Activated T-helper 2 cell treated with anti-CD3 and anti-CD28 coated beads, Interferon-gamma antibody, Interleukin-2, Interleukin-4, amounts not matched to agents 10 μg/mL and 5 μg/mL and 100 μg/mL, durations not matched to agents 14 hours and 24 hours and 36 hours (primary cell): ENCODE measurements at places on chromosomes 7 and 10. TPM values are rescaled to one million over a fixed set of nuclear protein-coding genes. Genes with fewer than 3 reads are reported as not detected.

DNA sequence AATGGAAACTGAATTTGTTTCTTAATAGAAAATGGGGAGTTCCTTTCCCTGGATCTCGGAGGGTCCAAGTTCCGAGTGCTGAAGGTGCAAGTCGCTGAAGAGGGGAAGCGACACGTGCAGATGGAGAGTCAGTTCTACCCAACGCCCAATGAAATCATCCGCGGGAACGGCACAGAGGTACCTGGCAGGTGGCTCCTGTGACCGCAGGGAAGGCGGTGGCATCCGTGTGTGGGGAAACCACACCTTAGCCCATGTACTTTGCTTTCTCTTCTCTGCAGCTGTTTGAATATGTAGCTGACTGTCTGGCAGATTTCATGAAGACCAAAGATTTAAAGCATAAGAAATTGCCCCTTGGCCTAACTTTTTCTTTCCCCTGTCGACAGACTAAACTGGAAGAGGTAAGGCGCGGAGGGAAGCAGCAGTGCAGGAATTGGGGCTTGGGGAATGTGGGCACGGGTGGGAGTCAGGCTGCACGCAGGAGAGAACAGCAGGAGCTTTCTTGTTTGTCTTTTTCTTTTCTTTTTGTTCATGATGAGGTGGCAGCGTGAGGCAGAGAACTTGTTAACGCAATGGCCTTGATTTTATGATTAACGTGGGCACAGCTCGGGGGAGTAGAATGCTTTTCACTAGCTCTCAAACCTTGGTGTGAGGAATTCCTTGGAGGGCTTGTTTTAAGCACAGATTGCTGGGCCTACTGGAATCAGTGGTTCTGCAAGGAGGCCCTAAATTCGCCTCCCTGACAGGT lies 12.8 kb downstream of the HKDC1 start:
- DNase-seq: no peak

ENKUR gene
- total RNA-seq: not detected in 2 replicates

FKBP14 gene
- 8.0 and 10.0 TPM in 2 replicates for total RNA-seq

ADCYAP1R1 gene
- not detected in 2 replicates for total RNA-seq

DNA sequence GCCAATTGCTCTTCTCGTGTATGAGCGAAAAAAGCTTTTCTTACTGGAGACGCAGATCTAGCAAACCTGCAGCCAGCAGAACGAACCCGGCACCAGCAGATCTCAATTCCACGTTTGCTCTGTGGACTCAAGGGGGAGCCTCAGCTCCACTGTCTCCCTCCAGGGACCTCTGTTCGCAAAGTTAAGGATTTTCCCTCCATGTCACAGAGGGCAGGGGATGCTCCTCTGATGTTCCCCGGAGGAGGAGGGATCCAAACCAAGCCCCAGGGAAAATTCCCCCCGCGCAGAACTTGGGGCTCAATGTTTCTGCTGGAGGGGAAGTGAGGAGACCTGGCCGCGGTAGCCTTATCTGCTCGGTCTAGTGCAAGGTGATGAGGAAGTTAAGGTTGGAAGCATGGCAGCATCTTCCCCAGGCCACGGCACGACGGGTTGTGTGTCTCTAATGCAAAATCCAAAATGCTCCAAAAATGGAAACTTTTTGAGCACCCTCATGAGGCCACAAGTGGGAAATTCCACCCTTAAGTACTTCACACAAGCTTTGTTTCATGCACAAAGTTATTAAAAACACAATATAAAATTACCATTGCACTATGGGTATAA lies 9.0 kb downstream of the IQCE start:
- no peak for DNase-seq

DNA sequence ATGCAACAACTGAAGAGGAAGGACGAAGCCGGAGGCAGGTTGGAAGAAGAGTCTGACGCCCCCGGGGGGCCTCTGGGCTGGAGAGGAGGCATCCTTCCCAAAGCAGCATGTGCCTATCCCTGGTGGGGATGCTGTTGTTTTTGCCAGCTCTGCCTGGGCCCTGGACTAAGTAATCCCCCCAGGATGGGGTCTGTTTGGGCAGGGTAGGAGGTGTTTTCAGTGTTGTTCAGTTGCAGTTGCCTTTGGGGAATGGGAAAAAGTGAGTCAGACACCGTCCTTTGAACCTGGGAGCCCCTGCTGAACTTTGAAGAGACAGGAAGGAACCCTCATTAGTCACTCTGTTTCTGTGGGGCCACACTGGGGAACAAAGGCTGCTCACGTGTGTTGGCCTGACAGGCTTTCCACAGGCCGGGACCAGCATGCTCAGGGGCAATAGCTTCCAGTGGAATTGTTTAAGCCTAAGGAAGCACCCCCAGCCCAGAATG lies 35.2 kb upstream of the GDF10 start:
- DNase-seq: peak; percentile 42

ANKRD2 gene
- total RNA-seq: 0.18 and 0.57 TPM in 2 replicates

- DNase-seq: peak; percentile 20
Observed at GRCh38 chr7:8261711-8262695, at the start of gene ICA1. Gene ICA1 (minus strand): TSS chr7:8262167. CDS start chr7:8235926, 26,241 bp downstream.

GRCh38 chr10:48457949-48458661 lies 146.8 kb downstream of the ARHGAP22 start:
- no peak for DNase-seq

DNA sequence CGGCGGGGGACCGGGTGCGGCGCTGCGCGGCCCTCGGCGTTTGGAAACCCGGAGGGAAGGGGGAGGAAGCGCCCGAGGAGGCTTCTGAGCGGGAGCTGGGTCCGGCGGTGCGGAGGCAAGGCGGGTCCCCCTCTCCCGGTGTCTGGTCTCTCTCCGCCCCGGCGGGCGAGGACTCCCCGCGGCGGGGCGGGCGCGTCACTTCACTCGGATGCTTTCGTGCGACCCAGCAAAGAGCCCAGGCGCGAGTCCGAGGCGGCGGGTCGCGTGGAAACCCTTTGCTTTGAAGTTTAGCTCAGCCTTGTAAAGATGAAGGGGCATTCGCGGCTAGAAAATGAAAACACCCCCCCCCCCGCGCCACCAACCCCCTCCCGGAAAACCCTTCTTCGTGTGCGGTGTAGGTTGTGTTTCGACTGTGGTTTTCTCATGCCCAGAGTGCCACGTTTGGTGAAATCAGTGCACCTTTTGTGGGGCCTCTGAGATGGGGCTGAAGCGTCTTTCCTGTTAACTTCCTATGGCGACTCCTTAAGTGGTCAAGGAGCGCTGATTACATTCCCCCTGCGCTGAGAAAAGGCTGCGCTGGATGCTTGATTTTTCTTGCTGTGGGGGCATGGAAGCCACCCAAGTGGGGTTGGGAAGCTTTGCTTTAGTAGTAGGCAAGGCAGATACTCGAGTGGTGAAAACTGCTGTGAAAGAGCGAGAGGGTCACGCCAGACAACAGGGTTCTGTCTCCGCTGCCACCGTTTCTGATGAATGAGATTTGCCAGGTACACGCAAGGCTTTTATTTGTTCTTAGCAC lies 876 bp downstream of the GNAI1 start:
- DNase-seq: no peak

DNA sequence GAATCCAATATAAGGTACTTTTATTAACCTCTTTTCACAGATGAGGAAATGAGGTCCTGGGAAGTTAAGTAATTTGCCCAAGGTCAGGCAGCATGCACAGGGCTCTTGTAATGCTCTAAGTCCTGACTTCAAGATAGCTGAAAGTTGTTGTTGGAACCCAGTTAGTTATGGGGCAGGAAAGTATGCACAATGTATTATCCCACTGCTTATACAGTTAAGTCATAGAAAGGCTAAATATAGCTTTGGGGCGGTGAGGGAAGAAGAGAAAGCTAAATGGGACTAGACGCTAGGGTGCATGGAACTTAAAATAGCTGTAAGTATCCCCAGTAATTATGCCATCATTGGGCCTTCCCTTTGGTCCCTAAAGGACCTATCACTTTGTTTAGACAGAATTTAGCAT lies 9.2 kb downstream of the GLCCI1 start:
- DNase-seq: no peak

GLI3 gene
- not detected in 2 replicates for total RNA-seq

SLC18A3 gene
- 0.18 and 0.32 TPM in 2 replicates for total RNA-seq

GPR158 gene
- total RNA-seq: 0.34 TPM in 2 replicates

- no peak for DNase-seq
Observed at GRCh38 chr7:86889501-86889900, 170.0 kb downstream of the ELAPOR2 start.
